ENCODE measurements at places on chromosomes 3 and 15. TPM values are rescaled to one million over a fixed set of nuclear protein-coding genes. Genes with fewer than 3 reads are reported as not detected.

DNA sequence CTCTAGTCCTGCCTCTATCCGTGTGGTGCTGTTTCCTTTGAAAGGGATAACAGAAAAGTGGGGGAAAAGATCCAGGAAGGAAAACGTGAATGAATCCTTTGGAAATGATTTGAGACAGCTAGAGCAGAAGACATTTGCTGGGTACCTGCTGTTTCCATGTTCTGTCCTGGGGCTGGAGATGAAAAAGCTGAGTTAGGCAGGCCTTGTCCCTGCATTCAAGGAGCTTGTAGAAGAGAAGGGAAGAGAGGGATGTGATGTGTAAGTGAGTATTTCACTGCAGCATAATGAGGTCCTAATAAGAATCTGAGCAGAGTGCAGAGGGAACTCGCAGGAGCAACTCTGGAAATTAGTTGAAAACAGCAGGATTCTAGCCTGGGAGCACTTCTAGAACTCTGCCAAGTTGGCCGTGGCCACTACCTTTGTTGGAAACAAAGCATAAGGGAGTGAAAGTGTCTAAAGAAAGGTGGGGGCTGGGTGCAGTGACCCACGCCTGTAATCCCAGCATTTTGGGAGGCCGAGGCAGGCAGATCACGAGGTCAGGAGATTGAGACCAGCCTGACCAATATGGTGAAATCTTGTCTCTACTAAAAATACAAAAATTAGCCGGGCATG is 13.8 kb upstream of the SEMA4B start:
- no peak for DNase-seq

DNA sequence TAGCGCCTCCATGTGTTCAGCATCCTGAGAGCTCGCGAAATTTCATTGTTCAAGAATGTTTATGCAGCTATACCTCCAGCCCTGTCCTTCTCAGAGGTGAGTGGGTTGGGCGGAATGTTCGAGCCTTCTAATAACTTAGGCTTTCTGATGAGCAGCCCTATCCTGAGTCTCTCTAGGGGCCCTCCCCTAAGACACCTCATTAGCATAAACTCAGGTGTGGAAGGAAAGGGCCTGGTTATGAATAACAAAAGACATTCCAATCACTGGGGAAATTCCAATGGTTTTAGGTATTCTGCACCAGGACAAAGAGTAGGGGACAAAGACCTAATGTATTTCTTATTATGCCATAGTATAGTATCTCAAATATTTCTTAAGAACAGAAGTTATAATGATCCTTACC is 138.1 kb upstream of the PDZRN3 start:
- DNase-seq = no peak

GRCh38 chr3:99637368-99638111 is 854 bp upstream of the COL8A1 start:
- no peak for DNase-seq

GRCh38 chr3:4321732-4322131 is 18.6 kb downstream of the SETMAR start:
- DNase-seq = no peak

UNC13C gene
- not detected for total RNA-seq
